NCI-H1417 treated with DMSO at 0.1 percent for 48 hours (cell line): ENCODE measurements at places on chromosomes 2 and 18.

DNA sequence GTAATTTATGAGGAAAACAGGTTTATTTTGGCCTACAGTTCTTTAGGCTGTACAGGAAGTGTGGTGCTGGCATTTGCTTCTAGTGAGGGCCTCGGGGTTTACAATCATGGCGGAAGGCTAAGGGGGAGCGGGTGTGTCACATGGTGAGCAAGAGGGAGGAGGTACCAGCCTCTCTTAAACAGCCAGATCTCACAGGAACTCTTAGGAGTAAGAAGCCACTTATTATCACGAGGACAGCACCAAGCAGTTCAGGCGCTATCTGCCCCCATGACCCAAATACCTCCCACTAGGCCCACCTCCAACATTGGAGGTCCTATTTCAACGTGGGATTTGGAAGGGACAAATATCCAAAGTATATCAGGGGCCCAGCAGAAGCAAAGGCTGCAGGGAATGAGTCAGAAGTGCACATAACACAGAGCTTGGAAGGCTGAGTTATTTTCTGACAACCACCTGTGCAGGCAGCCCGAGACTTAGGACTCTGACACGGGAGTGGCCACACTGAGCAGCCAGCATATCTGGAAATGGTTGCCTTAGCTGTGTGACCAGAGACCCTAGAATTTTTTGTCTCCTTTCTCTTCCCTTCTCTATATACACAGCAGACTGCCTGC, 170.9 kb downstream of the PRPF40A start:
- no peak for DNase-seq

GRCh38 chr2:176187899-176188773, at the start of gene HOXD1:
TSS of gene HOXD1 (plus strand) at chr2:176188668. CDS start at chr2:176188802, 134 bp downstream.
- peak; percentile 22 for DNase-seq

DNA sequence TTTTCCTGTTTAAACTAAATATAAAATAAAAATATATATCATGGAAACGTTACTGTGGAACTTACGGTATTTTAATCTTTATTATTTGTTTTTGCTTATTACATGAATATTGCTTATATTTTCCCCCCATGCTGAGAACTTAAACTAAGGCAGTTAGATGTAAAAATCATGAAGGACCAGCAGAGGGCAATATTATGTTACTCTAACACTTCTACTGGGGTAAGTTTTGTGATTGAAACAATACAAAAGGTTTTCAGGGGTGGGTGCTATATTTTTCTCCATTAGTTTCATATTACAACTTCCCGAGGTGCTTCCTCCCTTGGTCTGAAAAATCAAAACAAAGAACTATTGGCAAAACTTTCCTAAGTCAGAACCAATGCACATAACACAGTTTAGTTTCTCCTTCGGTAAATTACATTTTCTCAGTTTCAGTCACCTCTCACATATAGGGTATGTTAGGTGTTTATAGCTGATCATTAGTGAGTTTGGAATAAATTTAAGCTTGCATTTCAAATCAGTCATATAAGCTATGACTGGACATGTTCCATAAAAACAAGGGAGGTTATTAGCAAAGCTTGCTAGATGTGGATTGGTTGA, 54.8 kb downstream of the ZNF407 start:
- peak; percentile 48 for DNase-seq

GRCh38 chr2:84832772-84833461, 48.0 kb downstream of the TRABD2A start:
- DNase-seq: no peak

GRCh38 chr2:67581751-67582150, 184.6 kb downstream of the ETAA1 start:
- no peak for DNase-seq

DNA sequence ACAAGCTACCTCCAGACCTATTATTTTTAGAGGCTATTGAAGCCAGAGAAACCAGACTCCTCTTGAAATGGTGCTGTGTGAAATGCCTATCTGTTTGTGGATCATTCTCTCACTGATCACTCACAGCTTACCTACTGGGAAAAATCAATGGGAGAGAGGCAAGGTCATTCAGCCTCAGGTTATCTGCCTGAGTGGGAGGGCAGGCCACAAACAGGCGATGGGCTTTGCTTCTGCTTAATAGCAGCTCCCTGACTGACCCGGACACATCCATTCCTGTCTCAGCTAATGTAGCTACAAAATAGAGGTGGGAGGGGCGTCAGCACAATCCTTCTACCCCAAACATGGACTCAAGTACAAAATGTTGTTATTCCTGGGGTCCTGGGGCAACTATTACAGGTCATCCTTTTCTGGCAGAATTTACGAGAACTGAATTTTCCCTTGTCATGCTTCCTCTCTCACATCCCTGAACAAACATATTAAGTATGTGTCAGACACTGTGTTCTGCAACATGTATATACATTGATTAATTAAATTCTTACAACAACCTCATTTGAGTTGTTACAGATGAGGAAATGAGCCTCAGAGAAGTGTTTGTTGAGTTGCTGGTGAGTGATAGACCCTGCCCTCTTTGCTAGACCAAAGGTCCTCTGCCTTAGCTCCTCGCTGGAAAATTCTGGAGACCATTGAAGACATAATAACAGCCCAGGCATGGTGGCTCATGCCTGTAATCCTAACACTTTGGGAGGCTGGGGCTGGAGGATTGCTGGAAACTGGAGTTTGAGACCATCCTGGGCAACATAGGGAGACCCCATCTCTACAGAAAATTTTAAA, 60.5 kb downstream of the CDK15 start:
- no peak for DNase-seq
